ENCODE measurements at places on chromosomes 12 and 14. TPM values are rescaled to one million over a fixed set of nuclear protein-coding genes. Genes with fewer than 3 reads are reported as not detected.

Gene RIPK3
- total RNA-seq, result 0.84 TPM

Gene GPR68
- total RNA-seq, result 0.30 TPM

Gene COX8C
- total RNA-seq, result not detected

Gene CRADD
- total RNA-seq, result 41.0 TPM

Gene SCFD1
- 45.5 TPM for total RNA-seq

Gene ACRBP
- total RNA-seq, result 0.89 TPM
